ENCODE measurements at places on chromosomes 7 and 10.
A peak's percentile ranks its signal among the peaks of the same experiment; 100 is the strongest.

DNA sequence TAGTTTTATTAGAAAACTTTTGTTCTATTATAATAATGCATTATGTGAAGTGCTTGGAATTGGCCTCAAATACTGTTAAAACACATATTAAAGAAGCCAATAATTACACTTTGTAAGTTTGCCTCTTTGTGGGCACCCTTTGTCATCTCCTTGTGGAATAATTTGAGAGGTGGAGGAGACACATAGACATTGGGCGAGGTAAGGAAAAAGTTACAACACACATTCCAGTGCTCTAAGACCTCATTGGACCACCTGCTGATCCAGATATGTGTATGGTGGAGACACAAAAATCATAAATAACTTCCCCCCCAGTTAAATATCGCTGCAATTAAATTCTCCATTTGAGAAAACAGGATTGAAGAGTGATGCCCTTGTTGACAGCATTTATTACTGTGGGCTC, 511.8 kb downstream of the GFRA1 start:
- no peak for DNase-seq

- DNase-seq = no peak
These were observed 202.9 kb downstream of the PTEN start for GRCh38 chr10:88066319-88066718.

DNA sequence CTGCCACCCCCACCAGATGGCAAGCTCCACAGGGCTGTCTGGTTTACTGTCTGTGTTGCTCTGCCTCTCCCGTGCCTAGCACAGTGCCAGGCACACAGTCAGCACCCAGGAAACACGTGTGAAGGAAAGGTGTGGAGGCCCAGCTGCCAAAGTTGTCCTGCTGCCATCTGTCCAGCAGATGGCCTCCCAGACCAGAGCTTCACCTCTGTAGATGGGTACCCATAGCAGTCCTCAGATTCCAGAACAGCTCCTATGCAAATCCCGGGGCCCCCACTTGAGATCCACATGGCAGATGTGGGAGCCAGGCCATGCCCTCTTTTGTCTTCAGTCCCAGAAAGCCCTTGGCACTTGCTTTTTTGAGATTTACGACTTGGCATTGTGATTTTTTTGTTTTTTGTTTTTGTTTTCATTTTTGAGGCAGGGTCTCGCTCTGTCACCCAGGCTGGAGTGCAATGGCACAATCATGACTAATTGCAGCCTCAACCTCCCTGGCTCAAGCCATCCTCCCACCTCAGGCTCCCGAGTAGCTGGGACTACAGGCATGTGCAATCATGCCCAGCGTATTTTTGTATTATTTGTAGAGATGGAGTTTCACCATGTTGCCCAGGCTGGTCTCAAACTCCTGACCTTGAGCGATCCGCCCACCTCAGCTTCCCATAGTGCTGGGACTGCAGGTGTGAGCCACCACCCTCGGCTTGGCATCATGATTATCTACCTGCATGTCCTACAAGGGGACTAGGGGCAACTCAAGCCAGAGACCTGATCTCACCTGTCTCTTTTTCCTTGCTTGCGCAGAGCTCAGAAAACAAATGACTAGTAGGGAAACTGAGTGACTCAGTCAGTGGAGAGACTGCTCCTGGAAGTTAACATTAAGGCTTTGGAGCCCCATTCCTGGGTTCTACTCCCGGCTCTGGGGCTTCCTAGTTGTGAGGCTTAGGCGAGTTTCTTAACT, 16.9 kb upstream of the PALD1 start:
- peak; percentile 36 for DNase-seq

- DNase-seq = no peak
These were observed 132.9 kb upstream of the WNT16 start for GRCh38 chr7:121195874-121196273.

DNA sequence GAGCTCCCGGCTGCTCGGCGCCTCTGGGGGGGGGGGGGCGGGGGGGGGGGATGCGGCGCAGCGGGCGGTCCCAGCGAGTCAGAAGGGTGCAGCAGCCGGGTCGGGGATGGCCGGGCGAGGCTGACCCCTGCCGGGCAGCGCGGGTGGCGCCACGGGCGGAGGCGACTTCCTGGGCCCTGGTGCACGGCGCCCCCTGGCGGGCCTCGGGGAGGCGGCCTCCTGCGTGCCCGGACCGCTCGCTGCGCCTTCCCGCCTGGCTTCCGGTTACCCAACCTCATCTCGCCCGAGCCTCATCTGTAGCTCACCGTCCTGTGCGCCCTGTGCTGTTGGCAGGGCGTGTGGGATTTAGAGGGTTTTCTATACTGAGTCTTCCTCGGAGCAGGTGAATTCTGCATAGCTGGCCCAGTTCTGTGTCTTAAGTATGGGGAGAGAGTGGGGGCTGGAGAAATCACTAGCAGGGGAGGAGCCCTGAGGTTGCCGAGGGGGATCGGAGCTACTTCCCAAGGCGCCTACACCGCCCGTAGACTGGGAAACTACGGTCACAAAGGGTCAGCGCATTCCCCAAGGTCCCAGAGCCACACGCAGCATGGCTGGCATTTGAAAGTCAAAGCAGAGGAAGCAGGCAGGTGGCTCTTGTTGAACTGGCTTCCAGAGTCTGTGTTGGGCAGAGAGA, 28.3 kb upstream of the WDFY4 start:
- DNase-seq = peak; percentile 90

DNA sequence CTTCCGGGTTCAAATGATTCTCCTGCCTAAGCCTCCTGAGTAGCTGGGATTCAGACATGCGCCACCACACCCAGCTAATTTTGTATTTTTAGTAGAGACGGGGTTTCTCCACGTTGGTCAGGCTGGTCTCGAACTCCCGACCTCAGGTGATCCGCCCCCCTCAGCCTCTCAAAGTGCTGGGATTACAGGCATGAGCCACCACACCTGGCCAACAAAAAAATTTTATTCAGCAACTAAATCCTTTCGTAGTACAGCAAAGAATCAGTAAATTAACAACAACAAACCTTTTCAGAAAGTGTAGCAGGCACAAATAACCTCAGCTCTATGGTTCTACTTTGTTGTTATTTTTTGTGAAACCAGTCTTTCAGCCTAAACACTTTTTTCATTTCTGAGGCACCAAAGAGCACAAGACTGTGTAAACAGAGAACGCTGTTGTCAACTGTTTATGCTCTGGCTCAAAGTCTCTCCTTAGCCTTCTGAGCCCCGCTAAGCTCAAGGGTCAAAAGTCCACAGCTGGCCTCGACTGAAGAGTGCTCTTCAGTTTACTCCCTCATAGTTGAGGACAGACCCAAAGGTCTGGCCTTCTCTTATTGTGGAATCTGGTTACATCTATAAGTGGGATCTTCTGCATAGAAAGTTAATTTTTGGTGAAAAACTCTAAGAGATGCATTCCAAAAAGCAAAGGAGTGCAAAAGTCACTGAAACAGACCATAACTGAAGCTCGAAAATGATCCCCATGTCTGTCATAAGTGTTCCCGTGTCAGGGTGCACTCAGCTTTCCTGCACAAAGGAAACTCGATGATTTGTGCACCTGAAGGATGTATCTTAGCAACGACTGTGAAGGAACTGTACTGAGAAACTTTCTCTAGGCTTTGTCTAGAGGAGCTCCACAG, 24.6 kb upstream of the DDX50 start:
- DNase-seq = no peak

GRCh38 chr7:17030559-17030958, 148.8 kb upstream of the AGR3 start:
- DNase-seq = no peak

GRCh38 chr7:114418117-114418516, 3.5 kb downstream of the FOXP2 start:
- DNase-seq = no peak

DNA sequence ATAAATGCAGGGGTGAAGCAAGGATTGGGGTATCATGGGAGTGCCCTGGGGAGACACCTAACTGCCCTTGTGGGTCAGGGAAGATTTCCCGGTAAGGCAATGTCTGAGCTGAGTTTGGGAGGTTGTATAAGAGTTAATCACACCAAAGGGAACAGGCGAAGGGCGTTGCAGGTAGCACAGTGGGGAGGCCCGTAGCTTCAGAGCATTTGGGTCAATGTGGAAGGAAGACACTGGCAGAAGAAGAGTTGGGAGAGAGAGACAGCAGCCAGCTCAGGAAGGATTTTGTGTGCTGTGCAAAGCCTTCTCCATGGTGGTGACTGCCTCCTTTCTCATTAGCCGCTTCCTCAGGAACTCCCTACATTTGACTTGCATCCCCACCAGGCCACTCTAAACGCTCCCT, 80.8 kb upstream of the LEP start:
- no peak for DNase-seq

- DNase-seq = no peak
These were observed 594 bp downstream of the ZNF503 start for GRCh38 chr10:75400771-75401568.

- no peak for DNase-seq
These were observed 240.5 kb upstream of the GPR26 start for GRCh38 chr10:123425680-123426079.

DNA sequence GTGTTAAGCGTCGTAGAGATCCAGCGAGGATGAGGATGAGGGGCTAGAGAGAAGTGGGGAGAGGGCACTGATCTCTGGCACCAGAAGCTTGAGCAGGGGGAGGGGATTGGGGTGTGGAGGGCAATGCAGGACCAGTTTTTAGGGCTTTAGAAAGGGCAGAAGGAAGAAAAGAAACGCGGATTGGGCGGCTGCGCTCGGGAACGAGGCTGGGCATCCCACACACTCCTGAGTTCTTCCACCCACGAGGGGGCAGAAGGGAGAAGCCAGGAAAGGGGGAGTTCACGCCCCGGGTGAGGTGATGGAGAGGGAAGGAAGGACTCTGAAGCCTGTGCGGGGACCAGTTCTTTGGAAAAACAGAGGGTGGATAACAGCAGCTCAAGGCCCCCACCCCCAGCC, 6.1 kb upstream of the VGF start:
- no peak for DNase-seq

DNA sequence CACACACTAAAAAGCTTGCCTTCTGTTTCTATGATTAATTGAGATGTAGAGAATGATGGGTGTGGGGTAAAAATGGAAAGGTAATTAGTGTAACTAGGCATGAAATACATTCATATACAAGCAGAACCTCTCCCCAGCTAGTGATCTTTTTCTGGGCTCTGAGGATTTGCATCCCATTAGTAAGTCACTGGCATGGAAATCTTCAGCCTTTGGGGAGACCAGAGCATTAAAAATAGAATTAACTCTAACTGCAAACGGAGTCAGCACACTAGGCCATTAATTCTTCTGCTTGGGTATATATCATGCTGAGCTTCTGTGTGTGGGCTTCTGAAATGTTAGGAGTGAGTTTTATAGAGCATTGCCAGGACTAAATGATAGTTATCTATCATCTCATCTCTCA, 128.9 kb downstream of the HDAC9 start:
- no peak for DNase-seq

DNA sequence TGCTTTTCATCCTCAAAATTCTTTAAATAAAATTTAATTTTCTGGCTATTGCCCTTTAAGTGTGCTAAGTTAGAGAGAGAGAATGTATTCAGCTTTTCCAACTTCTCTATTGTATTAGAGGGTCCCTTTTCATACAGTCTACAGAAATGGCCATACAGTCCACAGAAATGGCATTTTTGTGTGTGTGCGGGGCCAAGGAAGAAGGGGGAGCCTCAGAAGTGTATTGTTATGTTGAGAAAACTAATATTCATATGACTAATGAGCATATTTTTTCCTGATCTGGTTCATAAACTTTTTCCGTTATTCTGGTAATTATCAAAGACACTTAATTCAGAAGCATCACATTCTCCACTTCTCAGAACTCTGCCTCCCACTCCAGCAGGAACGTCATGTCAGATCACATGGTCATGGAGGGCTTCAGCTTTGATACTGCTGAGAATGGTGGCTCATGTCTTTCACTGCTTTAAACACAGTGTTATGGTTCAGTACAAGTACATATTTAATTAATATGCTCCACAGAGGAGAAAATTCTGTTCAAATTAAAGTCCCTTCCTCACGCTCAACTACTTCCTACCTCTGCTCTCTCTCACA, 37.1 kb downstream of the ELMO1 start:
- DNase-seq = no peak

- DNase-seq = no peak
These were observed 39.6 kb downstream of the PPIF start for GRCh38 chr10:79386637-79387465.

DNA sequence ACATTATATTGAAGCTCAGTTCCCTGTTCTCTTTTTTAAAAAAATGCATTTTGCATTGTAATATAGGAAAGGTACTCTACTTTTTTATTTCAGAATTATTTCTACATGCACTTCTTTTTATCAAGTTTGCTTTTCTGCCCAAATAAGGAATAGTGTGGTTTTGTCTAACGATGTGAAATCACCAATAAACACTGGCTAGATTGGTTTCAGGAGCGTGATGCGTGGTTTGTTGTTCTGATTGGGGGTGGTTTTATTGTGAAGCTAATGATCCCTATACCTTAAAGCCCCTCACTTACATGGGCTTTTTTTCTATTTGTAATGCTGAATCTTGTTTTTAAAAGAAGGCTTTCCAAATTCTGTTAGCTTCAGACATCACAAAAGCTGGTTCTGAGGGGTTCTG, 17.6 kb downstream of the ENTPD7 start:
- DNase-seq = no peak

- no peak for DNase-seq
These were observed 52.7 kb downstream of the SRPK2 start for GRCh38 chr7:105336009-105336408.

DNA sequence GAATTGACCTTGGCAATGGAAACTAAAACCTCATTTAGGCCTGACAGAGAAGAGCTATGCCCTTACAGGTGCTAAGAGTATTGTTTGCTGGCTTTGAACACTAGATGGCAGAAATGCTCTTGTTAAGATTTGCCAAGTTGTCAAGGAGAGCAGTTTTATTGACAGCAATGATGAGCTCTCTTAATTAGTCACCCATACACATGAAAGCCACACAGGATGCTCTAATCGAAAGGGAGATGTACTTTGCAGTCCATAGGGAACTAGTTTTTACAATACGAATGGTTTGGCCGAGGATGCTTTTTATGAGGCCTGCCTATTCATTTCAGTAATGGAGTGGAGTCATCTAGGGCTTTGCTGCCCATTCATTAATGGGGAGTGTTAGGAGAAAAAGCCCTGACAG, 45.4 kb upstream of the MBL2 start:
- DNase-seq = no peak

- DNase-seq = no peak
These were observed 9.9 kb downstream of the ZNF365 start for GRCh38 chr10:62384057-62384446.

DNA sequence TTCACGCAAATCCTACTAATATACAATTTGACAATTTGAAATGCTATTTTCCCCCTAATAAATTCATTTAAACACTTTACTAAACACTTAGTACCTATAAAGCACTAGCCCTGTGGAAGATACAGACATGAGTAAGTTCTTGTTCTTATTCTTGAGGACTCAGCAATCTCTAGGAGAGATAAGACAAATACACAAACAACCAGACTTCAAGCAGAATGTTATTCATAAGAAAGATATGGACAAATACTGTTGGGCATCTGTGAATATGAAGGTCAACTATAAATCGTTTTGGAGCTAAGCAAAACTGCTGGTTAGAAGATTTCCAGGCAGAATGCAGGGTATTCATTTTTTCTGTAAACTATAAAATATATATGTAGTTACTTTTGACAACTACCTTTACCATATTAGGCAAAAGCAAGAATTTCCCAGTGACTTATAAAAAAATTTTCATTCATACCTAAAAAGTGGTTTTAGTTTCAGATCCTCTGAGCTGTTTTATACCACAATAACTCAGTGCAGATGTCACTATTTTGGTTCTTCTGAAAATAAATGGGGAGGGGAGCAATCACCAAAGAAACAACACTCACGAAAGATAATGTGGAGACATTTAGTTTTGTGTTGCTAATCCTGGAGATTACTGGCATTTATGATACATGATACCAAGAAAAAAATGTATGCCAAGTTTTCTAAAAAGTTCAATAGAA, 3.8 kb downstream of the VPS41 start:
- no peak for DNase-seq

- no peak for DNase-seq
These were observed 170.2 kb upstream of the KLF14 start for GRCh38 chr7:130904031-130904757.

Data from substantia nigra (tissue), 51 donors.